ENCODE measurements at places on chromosomes 6 and 20.

- no peak for DNase-seq
These were observed 106.5 kb downstream of the MMS22L start for GRCh38 chr6:97176468-97176867.

DNA sequence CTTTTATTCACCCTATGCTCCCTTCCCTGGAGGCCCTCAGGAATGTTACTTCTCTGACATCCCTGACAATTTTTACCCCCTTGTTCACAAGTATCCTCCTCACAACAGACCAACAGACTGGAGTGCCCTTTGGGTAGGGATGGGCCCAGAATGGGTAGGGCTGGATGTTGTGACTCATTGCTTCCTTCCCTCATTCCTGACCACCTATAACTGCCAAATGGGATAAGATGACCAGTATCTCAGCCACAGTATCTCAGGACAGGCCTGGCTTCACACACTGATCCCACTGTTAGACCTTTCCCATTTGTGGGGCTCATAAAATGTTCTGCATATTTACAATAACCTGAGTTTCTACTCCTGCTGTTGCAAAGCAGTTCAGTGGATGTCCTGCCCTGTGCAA lies 223.0 kb upstream of the LRFN2 start:
- no peak for DNase-seq

GRCh38 chr20:24011282-24011681 lies 22.7 kb upstream of the GGTLC1 start:
- DNase-seq, result no peak

- no peak for DNase-seq
These were observed 261.4 kb upstream of the PRDM1 start for GRCh38 chr6:105824732-105825131.

DNA sequence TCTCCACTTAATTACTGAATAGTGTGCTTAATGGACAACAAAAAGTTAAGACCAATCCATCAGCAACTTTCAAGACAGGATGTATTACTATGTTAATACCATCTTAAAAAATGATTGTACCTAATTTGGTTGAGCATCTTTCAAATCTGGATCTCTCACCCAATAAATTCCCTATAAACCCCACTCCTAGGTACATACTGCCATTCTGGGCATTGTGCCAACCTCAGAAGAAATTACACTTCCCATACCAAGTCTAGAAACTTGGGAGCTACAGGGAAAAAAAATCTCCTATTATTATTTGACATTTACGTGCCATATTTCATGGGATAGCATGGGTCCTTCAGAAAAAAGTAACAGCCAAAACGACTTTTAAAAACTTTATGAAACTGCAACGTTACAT lies 5.1 kb downstream of the SYNCRIP start:
- DNase-seq, result no peak

DNA sequence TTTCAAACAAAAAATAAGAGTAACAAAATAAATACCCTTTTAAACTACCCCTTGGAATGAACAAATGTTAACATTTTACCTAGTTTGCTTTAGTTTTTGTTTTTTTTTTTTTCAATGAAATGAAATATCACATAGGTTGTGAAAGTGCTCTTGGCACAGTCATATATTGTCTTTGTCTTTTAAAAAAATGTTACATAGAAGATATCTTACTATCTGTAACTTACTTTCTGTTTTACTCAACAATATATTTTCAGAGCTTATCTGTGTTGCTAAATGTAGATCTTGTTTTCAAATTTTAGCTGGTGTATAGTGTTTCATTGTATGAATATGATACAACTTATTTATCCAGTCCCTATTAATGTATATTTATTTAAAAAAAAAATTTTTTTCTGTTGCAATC lies 8.6 kb downstream of the CEP57L1 start:
- no peak for DNase-seq

DNA sequence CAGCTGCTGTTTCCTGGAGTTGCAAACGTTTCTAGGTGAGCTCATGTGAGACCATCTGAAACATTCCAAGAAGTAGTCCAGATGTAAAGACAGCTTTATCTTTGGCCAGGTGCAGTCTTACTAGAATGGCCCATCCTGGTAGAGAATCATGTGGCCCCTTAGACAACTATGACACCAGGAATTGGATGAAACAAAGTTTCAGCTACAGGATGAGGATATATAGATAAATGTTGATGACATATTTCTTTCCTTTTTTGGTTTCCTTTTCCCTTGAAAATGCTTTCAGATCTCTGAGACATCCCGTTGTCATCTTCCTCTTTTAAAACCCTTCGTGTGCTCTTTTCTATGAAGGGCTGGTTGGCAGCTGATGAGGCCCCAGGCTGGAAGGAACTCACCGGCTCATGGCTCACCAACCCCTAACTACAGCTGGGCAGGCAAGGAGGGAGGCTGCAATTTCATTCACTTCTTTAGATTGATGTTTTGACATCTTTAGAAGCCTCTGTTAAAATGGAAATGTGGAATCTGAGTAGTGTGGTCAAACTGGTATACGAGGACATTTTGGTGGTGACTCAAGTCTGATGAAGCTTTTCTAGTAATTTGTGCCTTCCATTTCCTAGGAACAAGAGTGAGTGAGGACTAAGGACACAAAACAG lies 167.9 kb upstream of the TNFAIP3 start:
- no peak for DNase-seq

DNA sequence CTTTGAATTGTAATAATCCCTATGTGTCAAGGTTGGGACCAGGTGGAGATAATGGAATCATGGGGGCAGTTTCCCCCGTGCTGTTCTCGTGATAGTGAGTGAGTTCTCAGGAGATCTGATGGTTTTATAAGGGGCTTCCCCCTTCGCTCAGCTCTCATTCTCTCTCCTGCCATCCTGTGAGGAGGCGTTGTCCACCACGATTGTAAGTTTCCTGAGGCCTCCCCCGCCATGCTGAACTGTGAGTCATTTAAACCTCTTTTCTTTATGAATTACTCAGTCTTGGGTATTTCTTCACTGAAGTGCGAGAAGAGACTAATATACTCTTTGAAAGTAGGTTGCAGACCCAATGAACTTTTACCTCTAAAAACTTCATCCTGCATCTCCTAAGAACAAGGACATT lies 39.2 kb upstream of the KCNG1 start:
- no peak for DNase-seq

- DNase-seq, result no peak
These were observed 1090.7 kb downstream of the KIF16B start for GRCh38 chr20:15482525-15482924.
